ENCODE measurements at places on chromosomes 11 and 22. TPM values are rescaled to one million over a fixed set of nuclear protein-coding genes. Genes with fewer than 3 reads are reported as not detected.

- DNase-seq = no peak
Measured at GRCh38 chr11:17121981-17122380, 44.5 kb upstream of the RPS13 start.

BIRC3 gene
- total RNA-seq = 4.5 TPM

KRTAP5-2 gene
- not detected for total RNA-seq

GRCh38 chr11:121561240-121561639 lies 108.5 kb upstream of the SORL1-AS1 start:
- no peak for DNase-seq

RASL10A gene
- total RNA-seq = 1.3 TPM

CDC42EP2 gene
- 5.0 TPM for total RNA-seq

All from adrenal gland (tissue), 19 donors.